Neural progenitor cell (in vitro differentiated cells): ENCODE measurements at places on chromosomes 3 and 15. TPM values are rescaled to one million over a fixed set of nuclear protein-coding genes. Genes with fewer than 3 reads are reported as not detected.

Gene FAIM
- total RNA-seq = 9.8 and 13.2 TPM in 2 replicates

Gene PCLAF
- total RNA-seq = 119 and 220 TPM in 2 replicates

Gene ZNF639
- total RNA-seq = 55.0 and 107 TPM in 2 replicates

Gene TMEM212
- not detected in 2 replicates for total RNA-seq

Gene FAM219B
- total RNA-seq = 120 and 124 TPM in 2 replicates

Gene KNG1
- not detected in 2 replicates for total RNA-seq

Gene IGSF10
- total RNA-seq = 0.15 and 0.22 TPM in 2 replicates

Gene ERICH6
- total RNA-seq = 0.28 TPM in 1 of 2 replicates, not detected in the other

Gene PAK6
- total RNA-seq = 0.90 TPM in 1 of 2 replicates, not detected in the other

Gene FGF7
- total RNA-seq = not detected in 2 replicates

- H3K27me3 ChIP-seq = no peaks in the 10 kb centered on the region
- H3K36me3 ChIP-seq = no peaks in the 10 kb centered on the region
- no peak overlapping the region for H3K4me3 ChIP-seq
- no peaks in the 10 kb centered on the region for H3K4me1 ChIP-seq
These were observed 149.9 kb upstream of the RORA start for GRCh38 chr15:61379005-61379404.

- DNase-seq = no peak
- H3K27me3 ChIP-seq = no peaks in the 10 kb centered on the region
- H3K4me3 ChIP-seq = no peak overlapping the region
These were observed 285.3 kb downstream of the RPLP1 start for GRCh38 chr15:69737916-69738315.

DNA sequence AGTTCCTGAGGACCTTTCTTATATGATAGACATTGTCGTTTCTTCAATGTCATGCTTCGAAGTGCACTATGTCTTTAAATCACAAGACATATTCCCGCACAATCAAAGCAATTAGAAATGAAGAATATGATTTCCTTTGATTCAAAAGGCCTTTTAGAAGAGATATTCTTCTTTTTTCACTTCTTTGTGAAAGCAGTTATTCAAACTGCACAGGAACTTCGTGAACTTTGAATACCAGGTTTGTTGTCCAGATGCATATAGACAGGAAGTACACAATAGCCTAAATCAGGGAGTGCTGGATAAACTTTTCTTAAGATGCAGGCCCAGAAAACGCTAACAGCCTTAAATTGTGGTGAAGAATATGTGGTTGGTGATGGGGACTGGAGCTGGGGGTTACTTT is 591.1 kb upstream of the NAALADL2 start:
- H3K4me1 ChIP-seq = no peaks in the 10 kb centered on the region
- DNase-seq = no peak
- H3K27me3 ChIP-seq = no peaks in the 10 kb centered on the region
- no peaks in the 10 kb centered on the region for H3K36me3 ChIP-seq
- no peak overlapping the region for H3K27ac ChIP-seq

GRCh38 chr3:74559261-74559660 is 55.2 kb downstream of the CNTN3 start:
- H3K27me3 ChIP-seq = no peaks in the 10 kb centered on the region
- H3K27ac ChIP-seq = no peak overlapping the region
- no peak overlapping the region for H3K4me3 ChIP-seq
- no peaks in the 10 kb centered on the region for H3K4me1 ChIP-seq
- peak; percentile 4 for DNase-seq

DNA sequence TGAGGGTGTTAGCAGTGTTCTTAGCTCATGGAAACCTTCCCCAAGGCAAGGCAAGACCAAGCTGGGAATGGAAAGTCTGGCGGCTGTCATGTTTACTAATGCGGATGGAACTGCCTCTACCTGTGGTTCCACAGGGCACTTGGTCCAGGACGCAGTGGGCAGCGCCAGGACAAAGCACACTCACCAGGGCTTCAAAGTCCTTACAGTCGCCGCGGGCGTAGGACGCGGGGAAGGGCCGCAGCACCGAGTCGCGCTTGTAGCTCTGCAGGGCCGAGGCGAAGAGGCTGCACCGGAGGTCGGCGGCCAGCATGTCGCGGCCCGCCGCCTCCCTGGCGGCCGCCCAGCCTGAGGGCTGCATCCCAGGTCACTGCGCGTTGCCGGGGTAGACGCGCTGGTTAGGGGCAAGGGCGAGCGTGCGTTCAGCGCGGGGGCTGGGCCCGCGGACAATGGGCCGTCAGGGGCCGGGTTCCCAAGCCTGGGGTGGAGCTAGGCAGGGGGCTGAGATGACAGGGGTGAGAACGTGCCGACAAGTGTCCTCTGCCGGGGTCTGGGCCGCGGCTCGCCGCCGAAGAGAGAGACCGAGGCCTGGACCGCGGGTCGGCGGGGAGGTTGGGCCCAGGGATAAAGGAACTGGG is 497 bp downstream of the PARP16 start:
- H3K4me1 ChIP-seq = peaks cover 6% of the 10 kb centered on the region
- H3K4me3 ChIP-seq = peak overlapping the region; percentile 58
- peak overlapping the region; percentile 43 for H3K27ac ChIP-seq

- H3K27me3 ChIP-seq = no peaks in the 10 kb centered on the region
- H3K36me3 ChIP-seq = no peaks in the 10 kb centered on the region
- H3K4me1 ChIP-seq = no peaks in the 10 kb centered on the region
These were observed 11.4 kb downstream of the MAN2A2 start for GRCh38 chr15:90914305-90915080.

DNA sequence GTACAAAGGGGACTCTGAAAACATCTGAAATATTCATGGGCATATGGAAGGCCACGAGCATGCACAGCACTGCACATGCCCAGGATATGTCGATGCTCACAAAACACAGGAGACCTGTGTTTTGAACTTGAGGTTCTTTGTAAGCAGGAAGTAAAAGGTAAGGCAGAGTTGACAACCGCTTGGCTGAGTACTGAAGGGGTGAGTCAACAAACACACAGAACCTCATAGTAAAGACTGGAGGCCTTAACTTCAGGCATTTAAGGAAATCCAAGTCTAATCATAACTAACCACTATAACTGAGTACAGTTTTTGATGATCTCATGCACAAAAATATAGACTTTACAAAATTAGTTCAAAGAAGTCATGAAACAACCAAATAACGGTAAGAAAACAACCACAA is 80.6 kb downstream of the MYO9A start:
- no peaks in the 10 kb centered on the region for H3K27me3 ChIP-seq
- no peaks in the 10 kb centered on the region for H3K36me3 ChIP-seq
- H3K4me3 ChIP-seq = no peak overlapping the region
- H3K4me1 ChIP-seq = no peaks in the 10 kb centered on the region

DNA sequence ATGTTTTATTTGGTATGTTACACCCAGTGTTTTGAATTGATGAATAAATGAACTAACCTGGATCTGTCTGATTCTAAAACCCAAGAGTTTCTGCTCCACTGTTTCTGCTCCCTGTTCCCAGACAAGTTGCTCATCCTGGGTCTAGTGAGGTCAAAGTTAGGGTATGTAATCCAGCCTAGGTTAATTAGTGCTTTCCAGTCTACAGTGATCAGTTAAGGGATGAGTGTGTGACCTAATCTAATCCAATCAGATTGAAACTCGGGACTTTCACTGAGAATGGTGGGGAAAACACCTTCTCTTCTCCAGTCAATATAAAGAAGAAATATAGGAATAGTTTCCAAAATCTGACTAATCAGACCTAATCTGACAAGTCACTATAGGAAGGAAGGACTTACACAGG is 27.8 kb upstream of the RHCG start:
- no peaks in the 10 kb centered on the region for H3K36me3 ChIP-seq
- H3K4me3 ChIP-seq = no peak overlapping the region
- H3K27ac ChIP-seq = no peak overlapping the region
- H3K27me3 ChIP-seq = no peaks in the 10 kb centered on the region
- no peak for DNase-seq
- H3K4me1 ChIP-seq = no peaks in the 10 kb centered on the region

DNA sequence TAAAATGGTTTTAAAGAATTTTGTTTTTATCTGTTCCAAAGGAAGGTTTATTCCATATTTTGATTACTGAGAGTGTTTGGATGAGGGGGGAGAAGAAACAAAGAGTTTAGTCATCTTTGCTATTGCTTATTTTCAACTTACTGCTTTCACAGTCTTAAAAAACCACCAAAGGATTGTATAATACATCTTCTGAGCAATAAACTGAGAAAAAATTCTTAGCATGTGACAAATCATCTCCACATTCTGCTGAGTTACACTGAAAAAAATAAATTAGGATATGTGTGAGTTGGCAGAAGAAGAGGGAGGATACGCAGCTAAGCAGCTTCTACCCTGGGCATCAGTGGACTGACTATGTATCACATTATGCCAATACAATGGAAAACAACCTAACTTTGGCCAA is 23.2 kb upstream of the ACTC1 start:
- H3K27me3 ChIP-seq = no peaks in the 10 kb centered on the region
- no peak overlapping the region for H3K4me3 ChIP-seq
- no peaks in the 10 kb centered on the region for H3K36me3 ChIP-seq
- H3K27ac ChIP-seq = no peak overlapping the region
- peaks cover 2% of the 10 kb centered on the region for H3K4me1 ChIP-seq

DNA sequence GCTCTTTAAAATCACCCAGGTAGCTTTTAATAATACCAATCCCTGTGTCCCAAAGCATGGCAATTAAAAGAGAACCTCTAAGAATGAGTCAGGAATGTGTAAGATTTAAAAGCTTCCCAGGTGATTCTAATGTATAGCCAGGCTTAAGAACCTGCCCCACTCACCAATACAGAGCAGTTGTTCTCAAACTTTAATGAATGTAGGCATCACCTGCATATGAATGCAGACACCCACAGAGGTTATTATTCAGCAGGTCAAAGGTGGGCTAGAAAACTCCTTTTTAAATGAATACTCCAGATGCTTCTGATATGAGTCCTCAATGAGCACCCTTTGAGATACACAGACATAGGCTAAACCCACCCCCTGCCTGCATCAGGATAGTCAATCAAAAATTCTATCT is 298.1 kb upstream of the KCNMB2 start:
- H3K27me3 ChIP-seq = no peaks in the 10 kb centered on the region
- no peak overlapping the region for H3K4me3 ChIP-seq
- DNase-seq = no peak
- no peaks in the 10 kb centered on the region for H3K36me3 ChIP-seq

DNA sequence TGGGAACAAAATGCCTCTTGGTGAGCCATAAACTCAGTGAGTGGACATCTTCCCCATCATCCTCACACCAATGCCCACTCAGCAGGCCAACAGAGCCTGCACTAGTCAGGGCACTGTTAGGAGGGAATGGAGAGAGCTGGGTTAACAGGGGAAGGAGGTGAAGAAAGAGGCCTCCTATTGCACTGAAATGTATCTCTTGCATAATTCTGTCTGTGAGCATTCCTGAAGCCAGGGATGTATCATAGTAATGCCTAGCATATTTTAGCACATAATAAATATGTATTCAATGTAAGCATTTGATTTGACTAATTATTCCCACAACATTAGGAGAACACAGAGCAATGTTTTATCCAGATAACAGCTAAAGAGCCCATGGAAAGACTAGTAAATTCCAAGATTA is 81.2 kb downstream of the ANO10 start:
- no peaks in the 10 kb centered on the region for H3K36me3 ChIP-seq
- no peak overlapping the region for H3K27ac ChIP-seq
- H3K27me3 ChIP-seq = no peaks in the 10 kb centered on the region

GRCh38 chr3:117893638-117894037 is 1141.0 kb downstream of the IGSF11 start:
- no peak overlapping the region for H3K27ac ChIP-seq
- H3K27me3 ChIP-seq = no peaks in the 10 kb centered on the region
- no peak overlapping the region for H3K4me3 ChIP-seq
- no peak for DNase-seq
- H3K4me1 ChIP-seq = no peaks in the 10 kb centered on the region
- H3K36me3 ChIP-seq = no peaks in the 10 kb centered on the region

DNA sequence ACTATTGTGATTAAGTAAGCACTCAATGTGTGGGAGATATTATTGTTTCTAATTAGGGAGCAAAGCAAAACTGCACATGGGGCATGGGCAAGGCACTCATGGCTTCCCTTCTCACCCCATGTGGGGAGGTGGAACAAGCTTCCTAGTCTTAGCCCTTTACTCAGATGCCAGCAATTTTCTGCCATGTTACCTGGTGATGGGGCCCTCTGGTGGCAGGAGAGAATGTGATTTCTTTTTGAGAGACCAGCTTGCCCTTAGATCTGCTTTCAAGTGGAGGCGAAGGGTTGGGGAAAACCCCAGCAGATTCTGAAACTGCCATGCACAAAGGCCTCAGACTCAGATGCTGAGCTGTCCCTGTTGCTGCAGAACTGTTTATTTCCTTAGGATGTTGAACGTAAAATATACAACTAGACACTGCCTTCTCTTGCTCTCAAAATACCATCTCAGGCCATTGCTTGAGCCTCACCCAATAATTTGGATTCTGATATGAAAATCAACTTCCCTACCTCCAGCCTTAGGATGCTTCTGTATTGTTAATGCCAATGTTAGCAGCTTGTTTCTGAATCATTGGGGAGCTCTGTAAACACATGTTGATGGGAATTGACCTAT is 130.2 kb upstream of the TPRG1 start:
- H3K27ac ChIP-seq = no peak overlapping the region
- H3K36me3 ChIP-seq = no peaks in the 10 kb centered on the region
- H3K27me3 ChIP-seq = no peaks in the 10 kb centered on the region
- no peaks in the 10 kb centered on the region for H3K4me1 ChIP-seq

DNA sequence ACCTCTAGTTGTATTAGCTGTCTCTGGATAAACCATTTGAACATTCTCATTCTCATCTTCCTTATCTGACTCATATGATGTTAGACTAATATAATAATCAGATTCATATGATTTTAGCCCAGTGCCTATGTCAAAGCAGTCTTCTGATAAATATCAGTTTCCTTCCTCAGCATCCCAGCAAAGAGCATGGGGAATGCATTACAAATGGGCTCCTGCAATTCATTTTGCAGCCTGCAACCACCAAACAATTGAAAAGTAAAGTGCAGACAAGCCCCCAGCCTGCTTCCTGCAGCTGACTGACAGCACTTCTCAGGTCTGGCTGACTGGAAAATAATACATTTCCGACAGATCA is 78.2 kb upstream of the STAC start:
- no peaks in the 10 kb centered on the region for H3K36me3 ChIP-seq
- no peak overlapping the region for H3K27ac ChIP-seq
- no peaks in the 10 kb centered on the region for H3K4me1 ChIP-seq
- H3K4me3 ChIP-seq = no peak overlapping the region

GRCh38 chr15:92878593-92879053 is 21.5 kb upstream of the CHD2 start:
- H3K4me1 ChIP-seq = peaks cover 41% of the 10 kb centered on the region
- peaks cover 1% of the 10 kb centered on the region for H3K36me3 ChIP-seq
- H3K4me3 ChIP-seq = no peak overlapping the region
- no peaks in the 10 kb centered on the region for H3K27me3 ChIP-seq

DNA sequence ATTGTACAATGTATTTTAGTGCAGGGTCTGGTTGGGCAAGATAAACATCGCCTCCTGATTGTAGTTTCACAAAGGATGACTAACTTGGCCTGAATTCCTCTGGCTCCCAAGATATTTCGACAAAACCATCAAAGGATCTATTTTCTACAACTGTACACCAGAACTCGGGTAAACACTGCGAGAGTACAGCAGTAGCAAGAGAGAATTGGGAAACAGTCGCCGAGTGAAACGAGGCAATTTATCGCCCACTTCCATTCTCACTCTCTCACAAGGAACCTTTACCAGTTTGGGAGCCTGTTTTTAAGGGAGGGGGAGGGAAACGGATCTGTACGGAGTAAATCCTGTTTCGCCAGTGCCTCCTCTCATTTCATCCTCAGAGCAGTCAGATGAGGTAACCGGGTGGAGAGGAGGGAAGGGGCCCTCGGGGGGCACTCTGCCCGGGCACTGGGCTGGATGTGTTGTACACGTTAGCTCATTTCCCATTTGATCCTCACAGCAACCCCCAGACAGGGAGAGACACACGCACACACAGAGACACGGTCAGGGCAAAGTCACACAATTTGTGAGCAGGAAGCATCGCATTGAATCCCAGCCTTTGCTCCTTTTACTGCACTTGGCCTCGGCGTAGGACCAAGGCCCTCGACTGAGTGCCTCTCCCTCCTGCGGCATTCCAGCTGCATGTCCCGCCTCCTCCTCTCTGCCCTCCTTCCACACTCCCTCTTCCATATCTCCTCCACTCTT is 120.1 kb downstream of the LIPC start:
- no peak overlapping the region for H3K4me3 ChIP-seq
- H3K27me3 ChIP-seq = no peaks in the 10 kb centered on the region
- no peak overlapping the region for H3K27ac ChIP-seq
- no peak for DNase-seq
- no peaks in the 10 kb centered on the region for H3K36me3 ChIP-seq
